NB4 (cell line): ENCODE measurements at places on chromosomes 16 and 17.
A peak's percentile ranks its signal among the peaks of the same experiment; 100 is the strongest.

- no peak for DNase-seq
Observed at GRCh38 chr16:80938004-80938878, 68.4 kb downstream of the CMC2 start.

DNA sequence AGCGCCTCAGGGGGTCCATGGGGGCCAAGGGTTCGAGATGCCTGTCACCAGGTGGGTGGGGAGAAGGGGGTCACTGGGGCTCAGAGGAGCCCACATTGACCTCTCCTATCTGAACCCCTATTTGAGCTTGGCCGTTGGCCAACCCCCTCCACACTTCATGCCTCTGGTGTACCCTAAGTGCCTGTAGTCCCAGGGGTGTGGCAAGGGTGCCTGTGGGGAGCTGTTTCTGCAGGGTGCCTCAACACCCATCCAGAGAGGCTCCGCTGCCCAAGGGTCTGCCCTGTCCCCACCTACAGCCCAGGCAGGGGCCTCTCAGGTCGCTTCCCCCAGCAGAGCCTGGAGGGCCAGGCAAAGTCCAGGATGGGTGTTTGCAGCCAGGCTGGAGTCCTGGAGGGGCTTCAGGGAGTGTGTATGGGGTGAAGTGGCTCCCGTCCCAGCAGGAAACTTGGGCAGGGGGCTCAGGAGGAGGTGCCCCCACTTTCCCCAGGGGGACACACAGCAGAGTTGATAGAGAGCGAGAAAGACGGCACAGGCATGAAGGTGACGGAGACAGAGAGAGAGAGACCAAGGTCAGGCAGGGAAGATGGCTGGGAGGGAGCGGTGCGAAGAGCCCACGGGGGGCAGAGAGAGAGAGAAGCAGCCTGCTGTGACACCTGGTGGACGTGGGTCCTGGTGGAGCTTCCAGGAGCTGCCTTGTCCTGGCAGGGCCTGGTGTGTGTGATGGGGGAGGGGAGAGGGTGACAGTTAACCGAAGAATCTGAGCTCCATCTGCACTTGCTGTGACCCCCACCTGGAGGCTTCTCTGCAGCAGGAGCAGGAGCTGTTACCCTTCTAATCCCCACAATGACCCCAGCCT is at the start of gene SEPTIN12:
Gene SEPTIN12 (minus strand): TSS at position 719 of the 856 bp plus-strand sequence. CDS start 700 bp downstream, at position 19.
- DNase-seq = no peak

GRCh38 chr16:51049678-51050376 is 101.2 kb downstream of the SALL1 start:
- DNase-seq = peak; percentile 15

DNA sequence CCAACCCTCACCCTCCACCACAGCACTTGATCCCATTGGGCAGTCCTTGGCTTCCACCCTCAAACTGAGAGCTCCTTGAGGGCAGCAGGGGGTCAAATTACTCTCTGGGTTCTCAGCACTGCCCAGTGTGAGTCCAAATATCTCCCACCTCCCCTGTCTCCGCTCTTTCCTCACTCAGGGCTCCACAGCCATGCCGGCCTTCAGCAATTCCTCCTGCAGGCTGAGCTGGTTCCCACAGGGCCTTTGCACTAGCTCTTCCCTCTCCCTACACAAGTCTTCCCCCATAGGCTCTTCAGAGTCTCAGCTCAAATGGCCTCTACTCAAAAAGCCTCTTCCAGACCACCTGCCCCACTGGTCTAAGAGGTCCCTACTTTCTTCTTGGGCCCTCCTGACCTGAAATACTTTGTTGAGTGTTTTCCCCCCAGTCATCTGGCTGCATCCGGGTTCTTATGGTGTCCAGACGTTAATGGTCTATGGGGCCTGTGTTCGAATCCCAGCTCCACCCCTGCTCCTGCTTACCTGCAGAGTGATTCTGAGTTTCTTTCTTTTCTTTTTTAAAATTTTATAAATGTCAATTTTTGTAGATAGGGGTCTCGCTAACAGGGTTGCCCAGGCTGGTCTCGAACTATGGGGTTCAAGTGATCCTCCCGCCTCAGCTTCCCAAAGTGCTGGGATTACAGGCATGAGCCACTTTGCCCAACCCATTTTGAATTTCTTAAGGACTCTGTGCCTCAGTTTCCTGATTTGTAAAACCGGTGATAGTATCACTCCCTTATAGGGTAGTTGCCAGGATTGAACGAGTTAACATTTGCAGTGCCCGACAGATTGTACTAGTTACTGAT is 973 bp upstream of the IL4R start:
- DNase-seq = no peak

- DNase-seq = no peak
Observed at GRCh38 chr16:25691519-25692091, at the start of gene HS3ST4. HS3ST4 (plus strand) TSS chr16:25691959.

DNA sequence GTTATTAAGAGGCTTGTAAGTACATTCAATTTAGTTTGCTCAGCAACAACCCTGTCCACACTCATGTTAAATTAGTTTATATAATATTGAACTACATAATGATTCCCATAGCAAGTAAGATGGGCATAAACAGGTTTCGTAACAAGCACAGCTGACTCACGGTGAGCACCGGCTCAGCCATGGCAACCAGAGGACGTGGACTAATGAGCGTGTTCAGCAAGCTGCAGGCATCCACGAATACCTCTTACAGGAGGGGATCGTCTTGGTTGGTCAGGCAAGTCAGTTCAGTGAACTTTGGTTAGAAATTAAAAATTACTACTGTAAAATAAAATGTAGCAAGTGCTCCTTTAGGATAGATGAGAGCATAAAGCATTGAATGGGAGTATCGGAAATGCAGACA is 58.4 kb downstream of the ELAC2 start:
- DNase-seq = peak; percentile 31

GRCh38 chr17:21271454-21272183 is 12.9 kb upstream of the MAP2K3 start:
- DNase-seq = no peak

DNA sequence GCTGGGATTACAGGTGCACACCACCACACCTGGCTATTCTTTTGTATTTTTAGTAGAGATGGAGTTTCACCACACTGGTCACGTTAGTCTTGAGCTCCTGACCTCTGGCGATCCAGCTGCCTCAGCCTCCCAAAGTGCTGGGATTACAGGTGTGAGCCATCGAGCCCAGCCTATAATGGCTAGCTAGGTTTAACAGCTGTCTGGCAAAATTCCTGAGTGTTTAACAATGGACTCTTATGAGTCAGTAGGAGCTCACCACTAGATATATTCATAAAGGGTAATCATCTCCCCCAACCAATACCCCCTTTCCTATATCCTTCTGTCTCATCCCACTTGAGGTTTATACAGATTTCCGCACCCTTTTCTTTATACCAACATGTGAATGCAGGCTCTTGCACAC is 91.5 kb upstream of the CDH13 start:
- no peak for DNase-seq

DNA sequence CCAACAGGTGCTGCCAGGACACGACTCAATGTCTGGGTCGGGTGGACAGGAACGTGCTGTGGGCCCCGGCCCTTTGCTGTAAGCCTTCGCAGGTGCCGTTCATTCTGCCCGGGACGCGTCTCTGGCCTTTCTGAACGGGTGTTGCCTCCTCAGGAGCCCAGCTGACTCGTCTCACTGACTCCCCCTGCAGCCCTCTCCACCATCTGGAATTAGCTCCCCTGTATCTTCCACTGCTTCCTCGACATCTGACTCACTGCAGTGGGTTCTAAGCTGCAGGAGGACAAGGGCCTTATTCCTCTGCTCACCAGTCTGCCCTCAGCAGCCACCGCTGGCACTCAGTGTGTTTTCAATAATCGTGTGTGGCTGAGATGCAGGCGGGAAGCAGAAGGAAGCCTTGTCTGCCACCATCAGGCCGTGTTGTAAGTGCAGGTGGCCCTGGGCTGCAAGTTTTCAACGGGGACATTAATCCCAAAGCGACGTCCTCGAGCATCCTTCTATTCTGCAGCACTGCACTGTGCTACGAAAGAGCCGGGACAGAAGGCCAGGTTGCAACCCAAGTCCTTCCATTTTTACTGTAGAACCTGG is 256.2 kb downstream of the FOXL1 start:
- peak; percentile 25 for DNase-seq

GRCh38 chr17:36657390-36657762 is 56.0 kb downstream of the MRM1 start:
- no peak for DNase-seq

DNA sequence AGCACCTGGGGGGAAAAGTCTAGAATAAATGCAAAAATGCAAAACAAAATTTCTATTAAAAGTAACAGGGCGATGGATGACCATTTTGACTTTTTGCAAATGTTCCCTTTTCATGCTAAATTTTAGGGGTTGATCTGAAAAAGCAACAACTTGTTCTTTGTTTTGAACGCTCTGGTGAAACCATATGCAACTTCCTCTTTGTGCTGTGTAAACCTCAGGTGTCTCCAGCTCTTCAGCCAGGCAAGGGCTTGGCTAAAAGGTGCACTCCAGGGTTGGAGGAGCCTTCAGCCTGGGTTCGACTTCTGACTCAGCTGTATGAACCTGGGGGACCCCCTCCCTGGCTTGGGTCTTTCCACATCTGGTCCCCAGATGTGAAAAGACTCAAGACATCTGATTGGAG is 9.5 kb downstream of the IRF8 start:
- peak; percentile 53 for DNase-seq

DNA sequence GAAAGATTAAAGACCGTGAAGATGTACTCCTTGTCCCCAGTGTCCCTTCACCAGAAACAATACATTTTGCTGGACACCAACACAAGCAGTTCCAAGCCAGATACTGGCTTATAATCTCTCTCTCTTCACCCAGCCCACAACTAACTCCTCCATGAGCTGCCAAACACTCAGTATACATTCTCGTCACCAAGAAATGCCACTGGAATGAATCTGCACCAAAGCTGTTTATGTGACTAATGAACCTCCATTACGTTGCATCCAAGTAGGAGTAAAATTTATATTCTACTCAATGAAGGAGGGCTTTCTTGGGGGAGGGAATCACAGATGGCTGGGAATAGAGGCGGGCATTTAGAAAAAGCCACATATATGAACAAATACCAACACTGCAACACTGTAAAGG is 20.9 kb upstream of the SOX9 start:
- DNase-seq = no peak

- no peak for DNase-seq
Observed at GRCh38 chr16:75526032-75526790, 9.7 kb downstream of the CHST5 start.

- DNase-seq = no peak
Observed at GRCh38 chr17:54220829-54221228, 398.1 kb downstream of the KIF2B start.

DNA sequence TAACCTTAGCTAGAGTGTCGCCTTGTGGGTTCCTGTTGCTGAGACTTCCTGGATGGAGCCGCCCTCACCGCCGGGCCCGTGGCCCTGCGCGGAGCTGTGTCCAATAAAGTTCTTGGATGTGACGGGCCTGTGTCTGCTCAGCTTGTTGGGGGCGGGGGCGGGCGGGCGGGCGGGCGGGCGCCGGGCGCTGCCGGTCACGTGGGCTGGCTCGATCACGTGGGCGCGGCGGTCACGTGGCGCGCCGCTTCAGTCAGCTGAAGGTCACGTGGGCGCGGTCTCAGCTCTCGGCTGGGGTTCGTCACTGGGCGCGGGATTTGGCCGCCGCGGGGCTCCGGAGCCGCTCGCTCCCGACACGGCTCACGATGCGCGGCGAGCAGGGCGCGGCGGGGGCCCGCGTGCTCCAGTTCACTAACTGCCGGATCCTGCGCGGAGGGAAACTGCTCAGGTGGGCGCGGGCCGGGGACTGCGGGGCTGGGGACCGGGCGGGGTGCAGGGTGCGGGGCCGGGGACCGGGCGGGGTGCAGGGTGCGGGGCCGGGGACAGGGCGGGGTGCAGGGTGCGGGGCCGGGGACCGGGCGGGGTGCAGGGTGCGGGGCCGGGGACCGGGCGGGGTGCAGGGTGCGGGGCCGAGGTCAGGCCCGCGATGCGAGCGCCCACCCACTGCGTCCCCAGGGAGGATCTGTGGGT is at the start of gene AMDHD2:
Gene AMDHD2 (plus strand): TSS at position 275 of the 687 bp plus-strand sequence. CDS start 88 bp downstream, at position 363.
- DNase-seq = peak; percentile 91

DNA sequence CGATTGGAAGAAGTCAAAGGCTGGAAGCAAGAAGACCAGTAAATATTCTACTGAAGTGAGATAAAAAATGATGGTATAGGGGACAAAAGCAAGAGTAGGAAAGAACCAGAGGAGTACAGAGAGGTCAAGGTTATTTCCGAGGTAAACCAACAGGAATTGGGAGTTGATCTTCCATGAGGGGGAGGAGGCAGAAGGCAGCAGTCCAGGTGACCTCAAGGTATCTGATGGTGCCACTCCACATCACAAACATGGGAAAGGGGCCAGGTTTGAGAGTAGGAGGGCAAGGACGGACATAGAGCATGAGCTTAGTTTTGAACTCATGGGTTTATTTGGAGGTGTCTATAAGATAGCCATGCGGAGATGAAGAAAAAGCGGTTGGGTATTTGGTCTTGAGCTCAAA is 79.4 kb upstream of the CDYL2 start:
- DNase-seq = no peak

- DNase-seq = no peak
Observed at GRCh38 chr17:9361188-9361955, 214.2 kb downstream of the STX8 start.

GRCh38 chr17:48561884-48562810 is 16.0 kb downstream of the HOXB4 start:
- no peak for DNase-seq

DNA sequence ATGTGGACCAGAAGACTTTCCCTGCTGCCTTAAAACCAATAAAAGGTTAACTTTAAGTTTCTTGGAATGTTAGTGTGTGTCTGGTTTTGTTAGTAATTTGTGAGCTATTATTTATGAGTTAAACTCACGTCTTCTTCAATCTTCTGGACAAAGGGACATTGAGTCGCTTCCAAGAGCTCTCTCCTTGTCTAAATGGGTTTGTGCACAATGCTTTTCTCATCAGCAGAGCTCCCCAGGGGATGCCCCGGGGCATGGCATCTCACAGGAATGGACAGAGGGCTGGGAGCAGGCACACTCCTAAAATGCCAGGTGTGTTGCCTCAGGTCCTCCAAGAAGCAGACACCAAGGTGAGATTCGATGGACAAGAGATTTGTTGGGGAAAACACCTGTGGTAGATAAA is 90.5 kb downstream of the RGS9 start:
- DNase-seq = no peak

DNA sequence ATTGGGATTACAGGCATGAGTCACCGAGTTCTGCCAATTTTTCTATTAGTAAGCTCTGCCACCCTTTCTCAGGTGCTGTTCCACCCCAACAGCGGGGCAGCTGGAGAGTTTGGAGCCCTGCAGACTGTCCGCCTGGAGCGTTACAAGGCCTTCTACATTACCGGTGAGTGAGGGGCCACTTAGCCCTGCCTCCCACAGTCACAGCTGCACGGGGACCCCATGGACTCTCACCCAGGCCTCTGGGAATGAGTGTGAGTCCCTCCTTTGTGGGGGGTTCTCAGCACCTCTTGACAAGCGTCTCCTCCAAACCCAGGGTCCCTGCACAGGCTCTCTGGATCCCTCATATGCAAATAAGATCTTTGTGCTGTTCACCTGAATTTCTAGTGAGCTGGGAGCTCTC is 56.0 kb downstream of the WIPI1 start:
- no peak for DNase-seq

GRCh38 chr16:46916980-46917379 is 32.8 kb downstream of the GPT2 start:
- DNase-seq = peak; percentile 38
